ENCODE measurements at places on chromosomes 1 and 21.

DNA sequence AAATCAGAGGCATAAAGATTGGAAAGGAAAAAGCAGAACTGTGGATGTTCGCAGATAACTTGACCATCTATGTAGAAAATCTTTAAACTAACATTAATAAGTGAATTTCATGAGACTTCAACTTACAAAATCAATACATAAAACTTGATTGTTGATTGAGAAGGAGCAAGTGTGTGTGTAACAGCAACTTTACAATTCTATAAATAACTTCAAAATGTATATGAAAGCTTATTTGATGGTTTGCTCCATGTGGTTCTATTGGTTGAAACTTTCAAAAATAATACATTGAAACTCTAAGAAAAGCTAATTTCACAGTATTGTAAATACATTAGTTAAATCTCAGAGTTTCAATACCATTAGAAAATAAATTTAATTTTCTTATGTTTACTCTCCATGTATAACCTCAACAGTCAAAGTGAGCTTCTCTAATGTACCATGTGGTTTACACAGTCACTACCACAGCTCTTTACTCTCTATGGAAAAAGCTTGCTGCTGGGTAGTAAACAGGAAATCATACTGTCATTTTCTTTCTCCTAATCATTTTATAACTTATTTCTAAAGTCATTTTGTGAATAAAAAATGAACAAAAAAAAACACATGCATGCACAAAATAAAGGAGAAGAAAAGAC, 12.0 kb downstream of the AKT3 start:
- no peak for DNase-seq

DNA sequence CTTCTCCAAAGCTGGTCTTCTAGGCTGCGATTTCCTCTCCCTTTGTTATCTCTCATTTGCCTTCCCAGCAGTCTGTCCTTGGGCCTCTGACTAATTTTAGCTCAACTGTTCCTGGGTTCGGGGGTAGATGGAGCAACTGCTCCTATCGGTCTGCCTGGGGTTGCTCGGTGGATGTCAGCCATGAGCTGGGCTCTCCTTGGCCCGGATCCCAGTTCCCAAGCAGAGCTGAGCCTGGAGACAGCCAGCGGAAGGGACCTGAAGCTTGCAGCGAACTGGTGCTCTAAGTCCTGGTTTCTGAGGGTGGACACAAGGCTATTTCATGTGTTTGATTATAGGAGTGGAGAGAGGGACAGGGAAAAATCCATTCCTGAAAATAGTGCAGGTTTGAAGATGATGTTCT, 423.0 kb downstream of the RPS6KC1 start:
- DNase-seq = no peak

DNA sequence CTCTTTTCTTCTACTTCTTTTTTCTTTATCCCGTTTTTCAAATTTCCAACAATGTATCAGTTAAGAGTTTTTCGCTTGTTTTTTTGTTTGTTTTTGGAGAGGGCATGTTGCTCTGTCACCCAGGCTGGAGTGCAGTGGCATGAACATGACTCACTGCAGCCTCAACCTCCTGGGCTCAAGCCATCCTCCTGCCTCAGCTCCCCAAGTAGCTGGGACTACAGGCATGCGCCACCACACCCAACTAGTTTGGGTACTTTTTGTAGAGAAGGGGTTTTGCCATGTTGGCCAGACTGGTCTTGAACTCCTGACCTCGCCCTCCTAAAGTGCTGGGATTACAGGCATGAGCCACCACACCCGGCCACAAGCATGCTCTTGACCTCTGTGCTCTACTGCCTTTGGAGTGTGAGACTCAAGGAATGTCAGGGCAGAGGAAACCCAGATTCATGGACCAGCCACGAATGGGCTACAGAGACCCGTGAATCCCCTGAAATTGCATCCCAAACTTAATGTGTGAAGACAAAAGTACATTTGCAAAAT, 65.1 kb upstream of the HSD17B7 start:
- DNase-seq = no peak

DNA sequence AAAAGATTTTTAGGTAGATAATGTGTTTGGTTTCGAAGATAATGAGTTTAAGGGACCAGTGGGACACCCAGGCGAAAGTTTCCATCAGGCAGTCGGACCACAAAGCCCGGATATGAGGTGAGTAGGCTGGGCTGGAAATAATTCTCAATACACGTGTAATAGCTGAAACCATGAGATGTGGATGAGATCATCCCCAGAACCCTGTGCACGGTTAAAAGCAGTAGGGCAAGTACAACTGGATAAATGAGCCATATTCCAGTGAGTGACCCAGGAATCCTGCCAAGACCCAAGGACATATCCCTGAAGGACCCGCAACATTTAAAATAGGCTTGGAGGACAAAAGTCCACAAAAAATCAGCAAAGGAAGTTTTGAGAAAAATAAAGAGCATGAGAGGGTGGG, 21.5 kb upstream of the NHLH2 start:
- no peak for DNase-seq

GRCh38 chr1:171116676-171117075, 26.0 kb downstream of the FMO3 start:
- DNase-seq = no peak

DNA sequence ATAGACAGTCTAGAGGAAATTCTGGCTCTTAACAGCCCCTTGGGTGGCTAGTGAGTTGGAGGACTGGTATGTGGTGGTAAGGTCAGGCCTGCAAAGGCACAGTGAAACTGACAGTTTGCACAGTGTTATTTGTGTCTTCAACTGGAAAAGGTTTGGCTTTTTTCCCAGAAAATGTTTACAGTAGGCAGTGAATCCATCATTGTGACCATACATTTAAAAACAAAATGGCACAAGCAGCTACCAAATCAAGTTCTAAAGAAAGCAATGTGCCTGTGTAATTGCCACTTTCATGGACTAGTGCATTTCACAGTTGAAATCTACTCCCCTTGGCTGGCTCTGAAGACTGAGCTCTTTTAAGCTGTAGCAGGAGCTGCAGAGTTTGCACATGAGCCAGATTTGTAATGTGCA, 24.8 kb downstream of the ATPAF1 start:
- DNase-seq = no peak
